ENCODE measurements at places on chromosomes 12 and 14. TPM values are rescaled to one million over a fixed set of nuclear protein-coding genes. Genes with fewer than 3 reads are reported as not detected.

The SLC5A8 gene
- total RNA-seq: not detected

The NTF3 gene
- 0.23 TPM for total RNA-seq

The SYCP3 gene
- not detected for total RNA-seq

The ENDOU gene
- not detected for total RNA-seq

The PLBD2 gene
- 12.0 TPM for total RNA-seq

The AMN gene
- total RNA-seq: 4.3 TPM

DNA sequence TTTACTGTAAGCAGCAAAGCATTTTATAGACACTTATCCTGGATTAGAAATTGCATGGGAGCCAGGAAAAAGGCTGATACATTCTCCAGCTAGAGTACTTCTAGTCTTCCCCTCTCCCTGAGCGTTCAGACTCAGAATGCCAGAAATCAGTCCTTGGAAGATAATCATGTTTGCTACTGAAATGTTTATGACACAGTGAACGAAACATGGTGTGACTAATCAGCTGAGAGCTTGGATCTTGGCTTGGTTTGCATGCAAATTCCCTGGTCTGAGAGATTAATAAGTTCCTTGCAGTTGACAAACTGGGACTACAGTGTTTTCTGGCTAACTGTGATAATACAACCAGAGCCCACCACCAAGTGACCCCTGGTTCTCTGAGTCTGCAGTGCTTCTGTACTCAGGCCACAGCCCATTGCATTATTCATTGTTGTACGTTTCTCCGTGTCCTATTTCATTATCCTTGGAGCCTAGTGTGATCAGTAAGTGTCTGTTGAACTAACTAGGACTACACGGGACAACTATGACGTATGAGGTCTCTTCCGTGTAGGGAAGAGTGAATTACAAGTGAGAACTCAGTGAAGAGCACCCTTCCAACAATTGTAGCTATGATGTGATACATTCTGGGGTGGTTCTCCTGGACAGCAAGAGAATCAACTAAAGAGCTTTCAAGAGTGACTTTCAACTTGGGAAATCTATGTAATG is 34.6 kb upstream of the EVL start:
- no peaks in the 10 kb centered on the region for H3K27me3 ChIP-seq
- no peak for DNase-seq
- no peak overlapping the region for H3K4me3 ChIP-seq

GRCh38 chr14:65771271-65771670 is 358.7 kb downstream of the FUT8 start:
- no peaks in the 10 kb centered on the region for H3K4me1 ChIP-seq
- no peaks in the 10 kb centered on the region for H3K27me3 ChIP-seq
- no peak overlapping the region for H3K4me3 ChIP-seq
- DNase-seq: no peak
- no peak overlapping the region for H3K27ac ChIP-seq
- H3K36me3 ChIP-seq: no peaks in the 10 kb centered on the region

GRCh38 chr12:124561231-124561630 is 6.2 kb downstream of the NCOR2 start:
- H3K4me1 ChIP-seq: peaks cover 28% of the 10 kb centered on the region
- no peaks in the 10 kb centered on the region for H3K36me3 ChIP-seq
- no peak overlapping the region for H3K4me3 ChIP-seq
- no peak for DNase-seq

- no peak for DNase-seq
- no peak overlapping the region for H3K27ac ChIP-seq
- H3K36me3 ChIP-seq: no peaks in the 10 kb centered on the region
- no peaks in the 10 kb centered on the region for H3K4me1 ChIP-seq
- no peaks in the 10 kb centered on the region for H3K27me3 ChIP-seq
Observed at GRCh38 chr14:59656473-59656872, 79.9 kb upstream of the CCDC175 start.

DNA sequence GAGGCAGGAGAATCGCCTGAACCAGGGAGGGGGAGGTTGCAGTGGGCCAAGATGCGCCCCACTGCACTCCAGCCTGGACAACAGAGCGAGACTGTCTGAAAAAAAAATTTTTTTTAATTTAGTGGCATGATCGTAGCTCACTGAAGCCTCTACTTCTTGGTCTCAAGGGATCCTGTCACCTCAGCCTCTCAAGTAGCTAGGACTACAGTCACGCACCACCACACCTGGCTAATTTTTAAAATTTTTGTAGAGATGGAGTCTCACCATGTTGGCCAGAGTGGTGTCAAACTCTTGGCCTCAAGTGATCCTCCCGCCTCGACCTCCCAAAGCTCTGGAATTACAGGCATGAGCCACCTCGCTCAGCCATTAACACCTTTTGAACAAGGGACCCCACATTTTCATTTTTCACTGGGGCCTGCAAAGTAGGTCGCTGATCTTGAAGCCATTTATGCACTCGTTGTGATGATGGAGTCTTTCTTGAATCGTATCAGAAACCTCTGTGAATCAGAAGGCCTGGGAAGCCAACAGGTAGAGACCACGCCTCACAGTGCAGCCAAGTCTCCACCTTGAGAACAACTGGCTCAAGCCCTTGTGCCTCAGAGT is 5.9 kb downstream of the HCAR1 start:
- no peaks in the 10 kb centered on the region for H3K4me1 ChIP-seq
- no peak overlapping the region for H3K4me3 ChIP-seq
- no peak overlapping the region for H3K27ac ChIP-seq
- H3K36me3 ChIP-seq: no peaks in the 10 kb centered on the region

GRCh38 chr12:25585662-25586061 is 32.6 kb upstream of the LMNTD1 start:
- no peak for DNase-seq
- no peaks in the 10 kb centered on the region for H3K4me1 ChIP-seq
- H3K27me3 ChIP-seq: no peaks in the 10 kb centered on the region
- no peak overlapping the region for H3K27ac ChIP-seq
- no peaks in the 10 kb centered on the region for H3K36me3 ChIP-seq
- H3K4me3 ChIP-seq: no peak overlapping the region

DNA sequence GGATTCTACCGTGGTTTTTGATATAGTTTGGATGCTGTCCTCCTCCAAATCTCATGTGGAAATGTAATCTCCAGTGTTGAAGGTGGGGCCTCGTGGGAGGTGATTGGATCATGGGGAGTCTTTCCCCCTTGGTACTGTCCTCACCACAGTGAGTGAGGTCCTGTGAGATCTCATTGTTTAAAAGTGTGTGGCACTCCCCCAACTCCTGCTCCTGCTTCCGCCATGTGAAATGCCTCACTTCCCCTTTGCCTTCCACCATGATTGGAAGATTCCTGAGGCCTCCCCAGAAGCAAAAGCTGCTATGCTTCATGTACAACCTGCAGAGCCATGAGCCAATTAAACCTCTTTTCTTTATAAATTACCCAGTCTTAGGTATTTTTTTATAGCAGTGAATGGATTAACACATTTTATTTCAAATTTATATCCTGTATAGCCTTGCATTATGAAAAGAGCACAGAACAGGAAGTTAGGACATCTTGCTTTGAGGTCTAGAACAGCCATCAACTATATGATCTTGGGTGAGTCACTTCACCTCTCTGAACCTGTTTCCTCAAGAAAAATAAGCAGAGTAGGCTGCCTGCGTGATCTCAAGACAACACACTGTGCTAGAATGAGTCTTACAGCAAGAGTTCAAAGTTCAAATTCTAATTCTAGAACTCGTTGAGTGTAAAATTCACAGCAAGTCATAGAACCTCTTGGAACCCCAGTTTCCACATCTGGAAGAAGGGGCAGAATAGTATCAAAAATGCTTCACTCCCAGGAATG is 160.9 kb upstream of the EEA1 start:
- H3K27me3 ChIP-seq: no peaks in the 10 kb centered on the region
- no peak overlapping the region for H3K27ac ChIP-seq
- H3K4me1 ChIP-seq: peaks cover 3% of the 10 kb centered on the region
- DNase-seq: no peak
- H3K36me3 ChIP-seq: no peaks in the 10 kb centered on the region

GRCh38 chr14:34398024-34398423 is 64.0 kb downstream of the SPTSSA start:
- no peaks in the 10 kb centered on the region for H3K4me1 ChIP-seq
- H3K4me3 ChIP-seq: no peak overlapping the region
- H3K36me3 ChIP-seq: no peaks in the 10 kb centered on the region
- no peak overlapping the region for H3K27ac ChIP-seq

GRCh38 chr12:51820526-51821439 is 27.7 kb downstream of the FIGNL2 start:
- H3K27me3 ChIP-seq: peaks cover 13% of the 10 kb centered on the region
- no peak for DNase-seq
- no peak overlapping the region for H3K27ac ChIP-seq
- H3K4me3 ChIP-seq: peak overlapping the region; percentile 35
- H3K4me1 ChIP-seq: no peaks in the 10 kb centered on the region

DNA sequence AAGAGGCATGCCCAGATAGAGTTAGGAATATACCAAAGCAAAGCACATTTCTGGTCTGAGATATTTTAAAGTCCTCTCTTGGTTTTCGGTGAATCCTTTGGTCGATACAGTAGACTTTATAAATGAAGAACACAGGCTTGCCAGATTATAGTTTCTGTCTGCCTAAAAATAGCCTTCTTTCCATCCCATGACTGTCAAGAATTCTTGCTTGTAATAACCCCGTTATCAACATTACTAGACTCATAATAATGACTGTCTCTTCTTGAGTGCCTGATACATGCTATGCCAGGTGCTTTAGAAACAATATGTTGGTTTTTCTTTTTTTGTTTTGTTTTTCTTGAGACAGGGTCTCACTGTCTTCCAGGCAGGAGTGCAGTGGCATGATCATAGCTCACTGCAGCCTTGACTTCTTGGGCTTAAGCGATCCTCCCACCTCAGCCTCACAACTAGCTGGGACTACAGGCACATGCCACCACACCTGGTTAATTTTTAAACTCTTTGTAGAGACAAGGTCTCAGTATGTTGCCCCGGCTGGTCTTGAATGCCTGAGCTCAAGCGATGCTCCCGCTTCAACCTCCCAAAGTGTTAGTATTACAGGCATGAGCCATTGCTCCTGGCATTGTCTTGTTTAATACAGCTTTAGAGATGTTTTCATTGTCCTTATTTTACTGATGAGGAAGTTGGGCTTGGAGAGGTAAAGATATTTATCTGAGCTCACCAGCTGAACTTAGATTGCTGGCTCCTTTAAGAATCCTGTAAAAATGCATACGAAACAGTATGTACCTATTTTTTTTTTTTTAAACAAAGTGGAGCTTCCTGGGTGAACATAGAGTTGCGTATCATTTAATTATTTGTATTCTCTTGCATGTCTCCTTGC is 30.4 kb downstream of the CHST11 start:
- no peak overlapping the region for H3K4me3 ChIP-seq
- no peaks in the 10 kb centered on the region for H3K4me1 ChIP-seq
- no peaks in the 10 kb centered on the region for H3K36me3 ChIP-seq
- DNase-seq: no peak
- no peak overlapping the region for H3K27ac ChIP-seq

DNA sequence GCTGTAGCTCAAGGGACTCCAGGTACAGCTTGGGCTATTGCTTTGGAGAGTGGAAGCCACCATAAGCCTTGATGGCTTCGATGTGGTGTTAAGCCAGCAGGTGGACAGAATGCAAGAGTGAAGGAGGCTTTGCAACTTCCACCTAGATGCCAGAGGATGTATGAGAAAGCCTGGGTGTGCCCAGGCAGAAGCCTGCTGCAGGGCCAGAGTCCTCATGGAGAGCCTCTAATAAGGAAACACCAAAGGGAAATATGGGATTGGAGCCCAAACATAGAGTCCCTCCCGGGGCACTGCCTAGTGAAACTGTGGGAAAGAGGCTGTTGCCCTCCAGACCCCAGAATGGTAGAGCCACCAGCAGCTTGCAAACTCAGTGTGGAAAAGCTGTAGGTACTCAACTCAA is 9.8 kb upstream of the DICER1 start:
- no peak overlapping the region for H3K27ac ChIP-seq
- no peaks in the 10 kb centered on the region for H3K4me1 ChIP-seq
- no peak for DNase-seq
- H3K27me3 ChIP-seq: no peaks in the 10 kb centered on the region

DNA sequence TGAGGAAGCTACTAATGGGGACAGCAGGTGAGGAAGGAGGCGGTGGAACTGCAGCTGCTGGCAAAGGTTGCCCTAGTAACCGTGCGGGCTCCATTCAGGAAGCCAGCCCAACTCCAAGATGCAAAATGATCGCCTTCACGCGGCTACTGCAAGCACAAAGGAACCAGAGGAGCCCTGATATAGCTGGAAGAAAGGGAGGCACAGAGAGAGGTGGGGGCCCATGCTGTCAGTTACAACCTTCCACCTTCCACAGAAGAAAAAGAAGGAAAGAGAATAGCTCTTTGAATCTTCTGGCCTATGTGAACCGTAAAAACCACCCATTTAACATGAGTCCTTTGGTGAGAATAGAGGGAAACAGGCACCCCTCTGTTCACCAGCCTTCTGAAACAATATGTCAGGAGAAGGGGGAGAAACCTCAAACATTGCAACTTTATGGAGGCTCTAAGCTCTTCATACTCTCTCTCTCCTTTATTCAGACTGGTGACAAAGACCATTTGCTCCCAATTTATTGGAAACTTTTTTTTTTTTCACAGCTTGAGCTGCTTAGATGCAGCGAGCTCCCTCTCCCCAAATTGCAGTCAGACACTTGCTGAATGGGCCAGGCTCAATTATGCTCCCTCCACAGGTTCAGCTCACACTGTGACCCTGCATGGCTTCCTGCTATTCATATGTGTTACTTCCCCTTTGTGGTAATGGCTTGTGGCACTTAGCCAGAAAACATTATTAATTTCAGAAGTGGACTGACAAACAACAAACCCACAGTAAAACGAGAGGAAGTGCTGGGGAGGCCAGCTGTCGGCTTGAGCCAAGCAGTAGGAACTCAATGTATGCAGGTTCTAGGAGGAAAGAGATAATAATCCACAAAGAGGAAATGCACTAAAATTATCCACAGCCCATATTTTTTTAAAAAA is 6.2 kb downstream of the DUSP6 start:
- peaks cover 5% of the 10 kb centered on the region for H3K4me1 ChIP-seq
- peak; percentile 42 for DNase-seq
- H3K36me3 ChIP-seq: no peaks in the 10 kb centered on the region
- H3K27ac ChIP-seq: peak overlapping the region; percentile 48
- peaks cover 29% of the 10 kb centered on the region for H3K27me3 ChIP-seq

DNA sequence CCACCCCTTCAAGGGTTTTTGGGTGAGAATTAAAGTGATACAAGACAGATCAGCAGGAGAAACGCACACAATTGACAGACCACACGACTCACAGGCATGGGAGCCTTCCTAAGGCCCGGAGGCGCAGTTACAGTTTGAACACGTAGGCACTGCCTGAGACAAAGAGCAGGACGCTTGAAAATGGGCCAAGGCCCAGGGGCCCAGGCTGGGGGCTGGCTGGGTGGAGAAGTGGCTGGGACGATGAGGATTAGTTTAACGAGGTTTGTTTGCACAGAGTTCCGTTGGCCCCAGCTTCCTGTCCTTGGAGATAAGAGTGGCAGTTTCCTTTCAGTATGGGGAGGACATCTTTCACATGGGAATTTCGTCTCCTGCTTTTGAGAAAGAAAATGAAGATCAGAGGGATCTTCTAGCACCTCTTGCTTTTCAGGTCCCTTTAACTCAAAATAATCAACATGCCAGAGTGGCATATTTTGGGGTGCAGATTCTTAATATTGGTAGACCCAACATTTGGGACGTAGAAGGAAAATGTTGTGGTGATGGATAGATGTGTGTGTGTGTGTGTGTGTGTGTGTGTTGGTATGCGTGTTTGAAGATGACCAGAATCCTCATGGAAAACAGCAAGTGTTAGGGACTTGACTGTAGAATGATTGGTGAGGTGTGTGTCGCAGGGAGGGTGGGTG is 44.6 kb downstream of the DLK1 start:
- H3K4me1 ChIP-seq: no peaks in the 10 kb centered on the region
- H3K27me3 ChIP-seq: no peaks in the 10 kb centered on the region
- H3K36me3 ChIP-seq: no peaks in the 10 kb centered on the region
